Stimulated activated CD4-positive, alpha-beta T cell treated with anti-CD3 and anti-CD28 coated beads, Interleukin-1b, Interleukin-23, amount 100 ng/mL, for 48 hours (primary cell): ENCODE measurements at places on chromosomes 13 and 19.

DNA sequence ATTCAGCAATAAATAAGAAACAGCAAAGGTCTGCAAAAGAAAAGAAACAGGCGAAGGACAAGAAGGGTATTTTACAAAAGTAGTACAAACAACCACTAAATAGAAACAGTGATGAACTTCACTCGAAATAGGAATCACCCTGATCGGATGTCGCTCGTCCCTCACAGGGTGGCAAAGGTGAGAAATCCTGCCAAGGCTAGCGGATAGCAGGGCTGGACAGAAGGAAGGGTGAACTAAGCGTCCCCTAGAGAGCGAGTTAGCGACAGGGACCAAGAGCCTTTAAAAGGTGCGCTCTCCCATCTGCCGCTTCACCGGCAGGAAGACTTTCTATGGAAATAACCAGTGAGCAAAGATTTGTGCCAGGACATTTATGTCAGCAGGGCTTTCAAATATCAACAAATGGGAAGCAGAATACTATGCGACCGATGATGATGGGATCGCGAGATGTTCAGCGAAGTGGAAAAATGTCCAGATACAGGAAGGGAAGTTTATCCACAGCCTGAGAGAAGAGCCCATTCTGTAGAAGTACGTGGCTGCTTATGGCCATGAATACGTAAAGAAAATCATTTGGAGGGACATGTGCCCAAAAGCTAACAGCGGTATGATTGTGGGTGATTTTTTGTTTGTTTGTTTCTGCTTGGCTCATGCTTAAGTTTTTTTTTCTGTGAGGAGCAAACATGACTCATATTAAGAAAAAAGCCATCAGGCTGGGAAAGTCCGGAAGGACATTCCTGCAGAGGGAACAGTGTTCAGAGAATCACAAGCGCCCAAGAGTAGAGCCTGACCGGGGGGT, 18.9 kb downstream of the ELAVL1 start:
- no peak for DNase-seq

- DNase-seq, result no peak
Observed at GRCh38 chr19:5676772-5677105, 3.6 kb downstream of the MICOS13 start.

DNA sequence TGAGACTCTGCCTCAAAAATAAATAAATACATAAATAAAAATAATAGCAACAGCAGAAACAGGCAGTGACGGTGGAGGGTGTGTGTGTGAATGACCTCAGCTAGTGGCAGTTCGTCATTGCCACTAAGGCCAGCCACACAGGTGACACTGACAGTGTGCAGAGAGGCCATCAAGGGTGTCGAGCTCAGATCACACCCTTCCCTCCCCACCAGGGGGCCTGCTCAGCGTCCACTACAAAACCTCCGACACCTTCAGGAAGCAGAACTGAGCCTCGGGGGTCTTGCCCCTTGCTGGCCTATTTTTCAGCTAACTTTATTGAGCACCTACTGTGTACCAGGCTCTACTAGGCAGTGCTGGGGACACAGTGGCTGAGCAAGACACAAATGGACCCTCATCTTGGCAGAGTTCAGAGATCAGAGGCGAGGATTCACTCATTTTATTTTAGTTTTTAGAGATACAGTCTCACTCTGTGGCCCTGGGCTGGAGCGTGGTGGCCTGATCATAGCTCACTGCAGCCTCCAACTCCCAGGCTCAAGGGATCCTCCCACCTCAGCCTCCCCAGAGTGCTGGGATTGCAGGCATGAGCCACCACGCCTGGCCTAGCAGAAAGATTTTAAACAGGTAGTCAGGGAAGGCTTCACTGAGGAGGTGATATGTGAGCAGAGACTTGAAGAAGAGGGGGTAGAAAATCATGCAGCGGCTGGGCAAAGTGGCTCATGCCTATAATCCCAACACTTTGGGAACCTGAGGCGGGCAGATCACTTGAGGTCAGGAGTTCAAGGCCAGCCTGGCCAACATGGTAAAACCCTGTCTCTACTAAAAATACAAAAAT, 30.3 kb upstream of the SEMA6B start:
- DNase-seq, result peak; percentile 13

- DNase-seq, result no peak
Observed at GRCh38 chr13:66040506-66040905, 1189.6 kb downstream of the PCDH9 start.

DNA sequence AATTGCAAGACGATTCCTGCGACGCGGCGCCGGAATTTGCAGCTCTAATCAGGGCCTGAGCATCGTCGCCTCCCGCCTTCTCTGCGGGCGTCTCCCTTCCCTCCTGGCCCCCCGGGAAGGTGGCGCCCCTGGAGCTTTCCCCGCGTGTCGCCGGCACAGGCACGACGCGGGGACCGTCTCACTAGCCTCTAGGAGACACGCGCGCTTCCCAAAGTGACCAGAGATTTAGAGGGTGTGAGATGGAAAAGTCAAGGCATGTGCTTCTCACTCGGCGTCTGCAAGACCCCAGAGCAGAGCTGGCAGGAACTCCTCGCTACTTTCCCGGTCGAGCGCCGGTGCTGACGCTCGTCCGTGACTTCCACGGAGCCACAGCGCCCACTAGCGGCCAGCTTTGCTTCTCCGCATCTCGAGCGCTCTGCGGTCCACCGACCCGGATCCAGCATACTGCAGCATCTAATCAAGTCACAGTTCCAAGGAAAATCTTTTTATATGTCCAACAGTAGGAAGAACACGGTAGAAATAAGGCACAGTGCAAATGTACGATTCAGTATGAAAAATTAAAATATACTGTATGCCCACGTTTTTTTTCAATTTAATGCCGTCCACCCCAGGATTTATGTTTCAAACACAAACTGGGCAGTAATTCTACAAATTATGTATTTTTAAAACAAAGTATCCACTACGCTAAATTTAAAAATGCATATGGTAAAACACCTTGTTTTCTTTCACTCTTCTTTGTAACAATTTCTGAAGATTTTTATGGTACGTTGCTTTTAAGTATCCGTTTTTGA, 977 bp upstream of the EFNB2 start:
- DNase-seq, result peak; percentile 76

- no peak for DNase-seq
Observed at GRCh38 chr13:30963791-30964190, 31.3 kb downstream of the TEX26 start.

DNA sequence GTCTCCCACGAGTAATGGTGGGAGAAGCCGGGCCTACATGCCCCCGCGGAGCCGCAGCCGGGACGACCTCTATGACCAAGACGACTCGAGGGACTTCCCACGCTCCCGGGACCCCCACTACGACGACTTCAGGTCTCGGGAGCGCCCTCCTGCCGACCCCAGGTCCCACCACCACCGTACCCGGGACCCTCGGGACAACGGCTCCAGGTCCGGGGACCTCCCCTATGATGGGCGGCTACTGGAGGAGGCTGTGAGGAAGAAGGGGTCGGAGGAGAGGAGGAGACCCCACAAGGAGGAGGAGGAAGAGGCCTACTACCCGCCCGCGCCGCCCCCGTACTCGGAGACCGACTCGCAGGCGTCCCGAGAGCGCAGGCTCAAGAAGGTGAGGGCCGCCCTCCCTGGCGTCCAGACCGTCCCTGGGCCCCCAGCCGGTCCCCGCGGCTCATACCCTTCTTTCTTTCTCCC, 1.4 kb upstream of the USF2 start:
- peak; percentile 37 for DNase-seq
